NCI-H1417 treated with DMSO at 0.1 percent for 48 hours (cell line): ENCODE measurements at places on chromosomes 5 and 9.

- no peak for DNase-seq
These were observed 63.3 kb upstream of the SLC30A5 start for GRCh38 chr5:69030358-69031062.

- no peak for DNase-seq
These were observed 142.2 kb downstream of the DCP2 start for GRCh38 chr5:113118765-113119164.

- no peak for DNase-seq
These were observed 49.7 kb upstream of the LHFPL2 start for GRCh38 chr5:78698191-78698791.

GRCh38 chr5:1064383-1065142, 47.3 kb downstream of the SLC12A7 start:
- DNase-seq = no peak

DNA sequence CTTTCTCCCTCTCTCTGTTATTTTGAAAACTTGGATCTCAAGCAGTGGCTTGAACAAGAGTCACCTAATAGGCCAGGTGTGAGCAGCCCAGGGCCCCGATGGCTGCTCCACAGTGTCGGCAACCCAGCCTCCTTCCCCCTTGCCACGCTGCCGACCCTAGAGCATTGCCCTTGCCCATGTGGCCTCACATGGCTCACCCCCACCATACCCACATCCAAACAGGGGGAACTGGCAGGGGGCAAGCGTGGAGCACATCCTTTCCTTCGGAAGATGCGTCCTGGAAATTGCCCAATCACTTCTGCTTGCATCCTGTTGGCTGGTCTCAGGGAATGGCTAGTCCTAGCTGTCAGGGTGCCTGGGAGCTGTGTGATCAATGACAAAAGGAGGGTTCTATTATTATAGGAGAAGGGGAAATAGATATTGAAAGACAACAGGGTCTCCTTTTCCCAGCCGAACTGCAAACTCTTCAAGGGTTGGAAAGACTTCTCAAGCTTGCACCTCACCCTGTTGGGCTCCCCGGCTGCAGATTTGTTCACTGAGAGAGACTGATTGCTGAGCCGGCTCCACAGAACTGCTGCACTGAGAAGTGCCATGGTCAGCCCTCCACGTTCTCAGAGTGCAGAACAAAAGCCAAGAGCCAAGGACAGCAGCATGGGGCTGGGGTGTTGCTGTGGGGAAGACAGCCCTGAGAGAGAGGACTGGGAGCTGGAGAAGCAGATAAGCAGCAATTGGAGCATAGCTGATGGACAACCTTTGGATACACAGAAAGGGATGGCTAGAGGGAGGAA, 8.3 kb upstream of the TIFAB start:
- no peak for DNase-seq

DNA sequence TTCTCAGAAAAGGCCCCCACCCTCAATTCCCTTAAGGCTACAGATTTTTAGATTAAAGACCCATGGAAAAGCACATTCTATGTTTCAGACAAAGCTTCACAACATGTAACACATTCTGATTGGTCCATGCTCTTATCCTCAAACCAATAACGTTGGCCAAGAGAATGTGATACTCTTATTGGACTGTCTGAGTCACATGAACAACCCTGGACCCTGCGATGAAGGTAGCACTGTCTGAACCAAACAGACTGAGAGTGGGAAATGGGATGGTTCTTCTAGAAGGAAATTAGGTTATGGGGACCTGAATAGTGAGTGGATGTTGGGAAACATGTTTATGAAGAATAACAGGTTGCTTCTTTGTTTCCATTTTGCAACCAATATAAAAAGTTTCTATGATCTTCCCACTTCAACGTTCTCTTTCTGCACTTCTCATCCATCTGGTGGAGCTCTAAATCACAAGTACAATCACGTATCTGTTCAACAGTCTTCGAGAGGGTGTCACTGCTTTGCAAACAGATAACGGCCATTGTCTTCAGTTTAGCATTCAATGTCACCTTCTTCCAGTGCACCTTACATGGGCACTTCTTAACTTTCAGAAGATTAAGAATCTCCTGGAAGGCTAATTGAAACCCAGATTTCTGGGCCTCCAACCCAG, 81.6 kb downstream of the PTCH1 start:
- no peak for DNase-seq

GRCh38 chr5:143143973-143144372, 259.5 kb downstream of the NR3C1 start:
- no peak for DNase-seq

- no peak for DNase-seq
These were observed 4.5 kb downstream of the UBE2D2 start for GRCh38 chr5:139565411-139566305.

- no peak for DNase-seq
These were observed 26.1 kb upstream of the FCN1 start for GRCh38 chr9:134943836-134944235.

- no peak for DNase-seq
These were observed 202.7 kb upstream of the MVB12B start for GRCh38 chr9:126123927-126124326.

DNA sequence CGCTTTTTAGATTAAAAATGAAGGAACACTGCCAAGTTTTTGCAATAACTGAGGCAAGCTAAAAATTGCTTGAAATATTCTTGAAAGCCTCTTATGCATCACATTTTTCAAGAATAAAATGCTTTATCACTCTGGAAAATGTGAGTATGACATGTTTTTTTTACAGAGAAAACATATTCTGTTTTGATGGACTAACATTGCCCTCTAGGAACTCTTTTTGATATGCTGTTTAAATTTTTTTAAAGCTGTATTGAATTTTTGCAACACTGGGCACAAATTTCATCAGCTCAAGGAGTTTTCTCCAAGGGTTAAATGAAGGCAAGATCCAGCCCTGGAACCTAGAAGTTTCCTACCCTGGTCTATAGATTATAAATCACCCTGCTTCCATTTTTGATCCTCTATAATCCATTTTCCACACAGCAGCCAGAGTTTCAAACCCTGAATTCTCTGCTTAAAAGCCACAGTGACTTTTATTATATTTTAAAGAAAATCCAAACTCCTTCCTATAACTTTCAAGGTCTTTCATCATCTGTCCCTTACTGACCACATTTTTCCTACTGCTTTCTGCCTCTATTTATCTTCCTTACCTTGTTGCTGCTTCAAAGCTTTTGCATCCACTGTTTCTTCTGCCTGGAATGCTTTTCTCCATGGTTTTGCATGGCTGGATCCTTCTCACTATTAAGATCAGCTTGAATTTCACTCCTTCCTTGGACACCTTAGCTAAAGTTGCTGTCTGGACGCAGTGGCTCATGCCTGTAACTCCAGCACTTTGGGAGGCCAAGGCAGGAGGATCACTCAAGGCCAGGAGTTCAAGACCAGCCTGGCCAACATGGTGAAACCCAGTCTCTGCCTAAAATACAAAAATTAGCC, 60.9 kb downstream of the IL31RA start:
- no peak for DNase-seq
